ENCODE measurements at places on chromosomes 1 and 21. TPM values are rescaled to one million over a fixed set of nuclear protein-coding genes. Genes with fewer than 3 reads are reported as not detected.

GRCh38 chr1:65827346-65827745 lies 34.7 kb downstream of the PDE4B start:
- no peaks in the 10 kb centered on the region for H3K36me3 ChIP-seq
- DNase-seq: no peak
- H3K27me3 ChIP-seq: no peaks in the 10 kb centered on the region
- no peaks in the 10 kb centered on the region for H3K4me1 ChIP-seq
- no peak overlapping the region for H3K4me3 ChIP-seq
- no peak overlapping the region for H3K27ac ChIP-seq

DNA sequence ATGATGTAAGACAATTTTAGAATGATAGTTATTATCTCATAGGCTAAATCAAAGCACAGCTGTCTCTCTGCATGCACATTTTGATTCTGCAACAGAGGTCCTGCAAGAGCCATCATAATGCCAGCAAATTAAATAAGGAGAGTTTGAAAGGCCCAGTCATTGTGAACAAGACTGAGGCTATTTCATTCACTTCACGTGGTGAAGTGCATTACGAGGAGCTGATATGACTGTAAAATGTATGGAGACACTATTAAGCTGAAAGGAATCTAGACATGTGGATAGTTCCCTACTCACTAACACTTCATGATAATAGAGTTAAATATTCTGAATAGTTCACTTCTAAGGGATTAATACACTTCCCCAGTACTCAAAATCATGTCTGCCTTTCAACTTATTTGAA lies 299.0 kb downstream of the SMYD3 start:
- H3K27ac ChIP-seq: no peak overlapping the region
- H3K36me3 ChIP-seq: no peaks in the 10 kb centered on the region
- no peak for DNase-seq
- H3K27me3 ChIP-seq: no peaks in the 10 kb centered on the region
- no peaks in the 10 kb centered on the region for H3K4me1 ChIP-seq

- H3K27ac ChIP-seq: no peak overlapping the region
- no peaks in the 10 kb centered on the region for H3K4me1 ChIP-seq
- H3K27me3 ChIP-seq: no peaks in the 10 kb centered on the region
- no peaks in the 10 kb centered on the region for H3K36me3 ChIP-seq
- DNase-seq: peak; percentile 56
- H3K4me3 ChIP-seq: no peak overlapping the region
These were observed 33.3 kb upstream of the FAM3B start for GRCh38 chr21:41283211-41283818.

DNA sequence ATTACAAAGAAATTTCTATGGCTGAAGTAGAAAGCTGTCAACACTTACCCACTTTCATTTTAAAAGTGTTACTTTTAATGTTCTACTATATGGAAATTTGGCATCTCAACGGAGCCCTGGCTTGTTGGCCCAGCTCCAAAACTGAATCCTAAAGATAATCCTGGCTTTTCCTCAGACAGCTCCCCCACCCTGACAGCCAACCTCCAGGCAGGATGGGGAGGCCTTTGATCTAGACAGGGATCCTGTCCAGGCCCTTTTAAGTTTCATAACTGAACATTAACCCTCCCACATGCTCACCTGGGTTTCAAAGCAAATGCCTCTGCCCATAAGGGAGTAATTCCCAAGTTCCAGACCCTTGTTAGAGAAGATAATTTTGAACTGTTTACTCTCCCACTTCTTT lies 99.3 kb upstream of the RALGPS2 start:
- H3K27me3 ChIP-seq: no peaks in the 10 kb centered on the region
- H3K4me3 ChIP-seq: no peak overlapping the region
- DNase-seq: no peak
- no peaks in the 10 kb centered on the region for H3K36me3 ChIP-seq
- no peak overlapping the region for H3K27ac ChIP-seq

DNA sequence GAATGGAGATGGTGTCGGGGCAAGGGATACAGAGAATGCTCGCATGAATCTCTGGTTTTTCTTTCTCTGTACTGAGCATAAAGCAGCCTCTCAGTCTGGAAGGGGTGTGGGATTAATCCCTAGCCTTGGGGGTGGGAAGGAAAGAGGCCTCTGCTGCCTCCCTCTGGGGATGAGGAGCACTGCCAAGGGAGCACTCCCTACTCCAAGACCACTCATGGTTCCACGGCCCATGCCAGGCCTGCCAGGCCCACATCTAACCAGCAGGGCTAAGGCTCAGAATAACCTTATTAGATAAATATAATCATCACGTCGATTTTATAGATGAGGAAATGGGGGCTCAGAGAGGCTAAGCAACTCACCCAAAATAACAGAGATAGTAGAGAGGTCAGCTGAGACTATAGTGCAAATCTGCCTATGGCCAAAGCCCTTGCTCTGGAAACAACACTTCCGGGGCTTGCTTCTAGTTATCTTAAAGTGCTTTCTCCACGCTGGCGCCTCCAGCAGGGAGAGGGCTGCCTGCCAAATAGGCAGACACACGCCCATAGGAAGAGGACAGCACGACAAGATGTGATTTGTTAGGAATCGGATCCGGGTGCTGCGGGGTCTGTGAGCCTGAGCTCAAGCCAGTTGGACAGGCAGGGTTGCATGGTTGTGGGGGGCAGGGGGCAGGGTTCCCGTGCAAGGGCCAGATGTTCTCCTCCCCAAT lies 522 bp downstream of the TEX35 start:
- H3K4me1 ChIP-seq: no peaks in the 10 kb centered on the region
- no peak overlapping the region for H3K27ac ChIP-seq
- no peak for DNase-seq
- no peak overlapping the region for H3K4me3 ChIP-seq
- H3K36me3 ChIP-seq: no peaks in the 10 kb centered on the region

Gene NUDT4B
- total RNA-seq: 7.9 TPM
